ENCODE measurements at places on chromosomes 7 and 10. TPM values are rescaled to one million over a fixed set of nuclear protein-coding genes. Genes with fewer than 3 reads are reported as not detected.

GRCh38 chr7:18494406-18494805, 1.1 kb upstream of the HDAC9 start:
- no peak overlapping the region for H3K27ac ChIP-seq
- H3K36me3 ChIP-seq, result no peaks in the 10 kb centered on the region
- DNase-seq, result no peak
- peaks cover 35% of the 10 kb centered on the region for H3K4me1 ChIP-seq
- no peaks in the 10 kb centered on the region for H3K27me3 ChIP-seq

DNA sequence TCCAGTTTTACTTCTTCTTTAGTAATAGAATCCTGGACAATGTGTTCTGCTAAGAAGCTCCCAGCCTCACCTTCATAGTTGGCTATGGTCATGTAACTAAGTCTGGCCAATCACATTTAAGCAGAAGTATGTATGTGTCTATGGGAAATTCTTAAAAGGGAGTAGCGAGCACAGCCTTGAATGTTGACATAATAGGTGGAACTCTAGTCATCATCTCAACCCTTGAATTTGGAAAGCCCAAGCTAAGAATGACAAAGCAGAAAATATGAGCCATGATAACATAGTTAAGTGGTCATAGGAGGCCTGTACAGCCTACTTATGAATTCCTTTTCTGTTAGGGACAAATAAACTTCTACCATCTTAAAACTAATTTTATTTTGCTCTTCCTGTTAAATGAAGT, 134.1 kb downstream of the MAGI2 start:
- no peak overlapping the region for H3K27ac ChIP-seq
- H3K27me3 ChIP-seq, result peaks cover 3% of the 10 kb centered on the region
- H3K4me3 ChIP-seq, result no peak overlapping the region
- H3K36me3 ChIP-seq, result no peaks in the 10 kb centered on the region

GRCh38 chr10:15735763-15736162, 16.0 kb upstream of the ITGA8 start:
- H3K4me1 ChIP-seq, result no peaks in the 10 kb centered on the region
- H3K36me3 ChIP-seq, result peaks cover 6% of the 10 kb centered on the region
- DNase-seq, result no peak
- H3K27me3 ChIP-seq, result peaks cover 7% of the 10 kb centered on the region
- H3K27ac ChIP-seq, result no peak overlapping the region

- H3K27me3 ChIP-seq, result no peaks in the 10 kb centered on the region
- peak overlapping the region; percentile 95 for H3K27ac ChIP-seq
- H3K4me1 ChIP-seq, result peaks cover 87% of the 10 kb centered on the region
- H3K36me3 ChIP-seq, result no peaks in the 10 kb centered on the region
Observed at GRCh38 chr7:50207686-50208255, 96.7 kb upstream of the IKZF1 start.

CHAT gene
- polyA plus RNA-seq, result not detected

TMEM196 gene
- polyA plus RNA-seq, result not detected
